ENCODE measurements at places on chromosomes 16 and 17.

- DNase-seq: no peak
Observed at GRCh38 chr16:69712277-69712676, 14.1 kb downstream of the NQO1 start.

- DNase-seq: no peak
Observed at GRCh38 chr16:10862438-10862837, 14.6 kb upstream of the CIITA start.

GRCh38 chr16:89324056-89325010 lies 106.8 kb downstream of the ZNF778 start:
- peak; percentile 83 for DNase-seq

GRCh38 chr17:81477173-81477572 lies 35.4 kb downstream of the ACTG1 start:
- DNase-seq: no peak

DNA sequence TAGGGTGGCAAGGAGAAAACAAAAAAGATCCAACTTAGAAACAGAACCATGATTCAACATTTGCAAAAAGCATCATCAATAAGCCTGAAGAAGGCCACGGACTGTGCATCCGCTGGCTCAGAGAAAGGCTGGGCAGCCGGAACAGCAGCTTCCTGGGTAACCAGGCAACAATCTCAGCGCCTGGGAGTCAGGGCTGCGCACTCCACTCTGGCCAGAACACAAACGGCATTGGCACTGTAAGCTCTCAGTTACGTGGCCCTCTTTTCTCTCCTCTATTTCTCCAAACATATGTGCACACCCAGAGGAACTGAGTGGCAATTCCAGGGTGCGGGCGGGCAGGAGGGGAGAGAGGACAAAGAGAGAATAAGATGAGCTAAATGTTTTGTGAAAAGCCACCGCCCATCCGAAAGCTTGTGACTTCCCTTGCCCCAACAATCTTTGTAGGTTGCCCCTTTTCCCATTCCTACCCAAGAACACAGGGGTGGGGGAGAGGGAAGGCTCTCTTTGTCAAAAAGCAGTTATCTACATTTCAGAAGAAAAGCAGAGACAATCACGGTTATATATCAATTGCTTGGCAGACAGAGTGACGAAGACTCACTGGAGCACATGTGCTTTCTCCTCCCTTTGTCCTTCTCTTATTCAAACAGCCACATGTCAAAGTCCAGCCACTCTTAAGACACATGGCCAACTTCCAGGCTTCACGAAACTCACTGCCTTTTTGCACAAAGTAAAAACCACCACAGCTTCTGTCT lies 6.6 kb upstream of the GHDC start:
- no peak for DNase-seq

DNA sequence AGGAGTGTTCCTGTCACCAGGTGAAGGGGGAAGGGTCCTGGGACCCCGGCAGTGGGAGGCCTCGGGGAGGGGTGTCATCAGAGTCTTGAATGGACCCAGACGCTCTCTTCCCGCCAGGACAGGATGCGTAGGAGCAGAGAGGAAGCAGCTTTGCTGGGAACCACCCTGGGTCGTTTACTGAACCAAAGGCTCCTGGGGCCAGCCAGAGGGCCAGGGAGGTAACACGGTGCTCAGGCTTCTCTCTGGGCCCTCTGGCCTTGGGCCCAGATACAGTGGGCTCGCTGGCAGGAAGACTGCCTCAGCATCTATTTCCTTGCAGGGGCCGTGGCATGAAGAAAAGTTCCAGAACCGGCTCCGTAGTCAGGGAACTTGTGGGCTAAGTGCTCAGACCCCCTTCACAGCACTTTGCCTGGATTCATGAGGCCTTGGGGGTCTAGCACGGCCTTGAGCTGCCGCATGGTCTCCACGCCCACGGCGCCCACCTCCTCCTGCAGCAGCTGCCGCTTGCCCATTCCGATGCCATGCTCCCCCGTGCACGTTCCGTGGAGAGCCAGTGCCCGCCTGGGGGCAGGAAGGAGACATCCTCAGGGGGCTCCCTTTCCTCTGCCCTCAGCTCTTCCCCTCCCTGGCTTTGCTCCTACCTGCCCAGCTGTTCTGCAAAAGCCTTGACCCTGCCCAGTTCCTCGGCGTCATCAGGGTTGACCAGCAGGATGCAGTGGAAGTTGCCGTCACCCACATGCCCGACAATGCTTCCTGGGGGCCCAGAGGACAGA lies 4.4 kb downstream of the LDHD start:
- no peak for DNase-seq

DNA sequence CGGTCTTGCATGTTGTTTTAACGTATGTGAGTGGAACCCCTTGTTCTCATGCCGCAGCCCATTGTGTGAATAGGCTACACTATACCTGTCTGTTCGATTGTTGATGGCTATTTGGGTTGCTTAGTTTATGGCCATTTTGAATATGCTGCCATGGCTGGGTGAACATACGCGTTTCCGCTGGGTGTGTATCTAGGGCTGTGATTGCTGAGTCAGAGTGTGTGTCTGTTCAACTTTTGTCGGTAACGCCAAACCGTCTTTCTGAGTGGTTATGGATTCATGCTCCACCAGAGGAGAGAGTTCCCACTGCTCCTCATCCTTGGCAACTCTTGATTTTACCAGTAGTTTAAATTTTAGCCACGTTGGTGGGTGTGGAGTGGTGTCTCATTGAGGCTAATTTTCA lies 77.0 kb downstream of the METRNL start:
- no peak for DNase-seq

DNA sequence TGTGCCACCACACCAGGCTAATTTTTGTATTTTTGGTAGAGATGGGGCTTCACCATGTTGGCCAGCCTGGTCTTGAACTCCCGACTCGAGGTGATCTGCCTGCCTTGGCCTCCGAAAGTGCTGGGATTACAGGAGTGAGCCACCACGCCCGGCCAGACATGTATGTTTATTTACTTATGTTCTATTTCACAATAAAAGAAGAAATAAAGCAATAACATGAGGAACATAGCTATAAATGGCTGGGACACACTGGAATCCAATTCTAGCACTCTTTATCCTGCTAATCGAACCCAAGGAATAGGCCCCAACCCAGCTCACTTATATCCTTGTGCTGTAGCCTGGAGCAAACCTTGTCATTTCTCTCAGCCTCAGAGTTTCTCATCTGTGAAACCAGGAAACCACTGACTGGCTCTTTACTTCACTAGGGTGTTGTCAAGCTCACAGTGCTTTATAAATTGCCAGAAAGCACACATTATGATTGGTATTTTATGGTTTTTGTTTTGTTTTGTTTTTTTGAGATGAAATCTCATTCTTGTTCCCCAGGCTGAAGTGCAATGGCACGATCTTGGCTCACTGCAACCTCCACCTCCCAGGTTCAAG lies 4.3 kb upstream of the ODAD4 start:
- no peak for DNase-seq

DNA sequence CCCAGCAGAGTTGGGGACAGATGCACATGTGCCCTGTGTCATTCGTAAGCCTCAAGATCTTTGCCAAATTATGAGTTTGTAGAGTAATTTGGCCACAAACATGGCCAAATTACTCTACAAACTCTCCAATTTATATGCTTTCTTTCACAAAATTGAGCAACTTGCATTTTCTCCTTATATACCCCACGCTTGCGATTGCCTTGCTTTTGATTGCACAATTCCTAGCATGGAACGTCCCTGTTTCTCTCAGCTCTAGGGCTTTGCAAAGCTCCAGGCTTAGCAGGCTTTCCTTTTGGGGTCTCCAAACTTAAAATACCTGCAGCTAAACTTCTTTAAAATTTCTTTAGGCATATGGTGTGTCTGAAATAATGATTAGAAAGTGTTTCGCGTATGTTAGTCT lies 28.5 kb upstream of the MAF start:
- DNase-seq: no peak

- DNase-seq: no peak
Observed at GRCh38 chr17:59534583-59534982, 30.8 kb upstream of the DHX40 start.

- no peak for DNase-seq
Observed at GRCh38 chr16:68296291-68296690, 14.5 kb downstream of the SLC7A6OS start.

DNA sequence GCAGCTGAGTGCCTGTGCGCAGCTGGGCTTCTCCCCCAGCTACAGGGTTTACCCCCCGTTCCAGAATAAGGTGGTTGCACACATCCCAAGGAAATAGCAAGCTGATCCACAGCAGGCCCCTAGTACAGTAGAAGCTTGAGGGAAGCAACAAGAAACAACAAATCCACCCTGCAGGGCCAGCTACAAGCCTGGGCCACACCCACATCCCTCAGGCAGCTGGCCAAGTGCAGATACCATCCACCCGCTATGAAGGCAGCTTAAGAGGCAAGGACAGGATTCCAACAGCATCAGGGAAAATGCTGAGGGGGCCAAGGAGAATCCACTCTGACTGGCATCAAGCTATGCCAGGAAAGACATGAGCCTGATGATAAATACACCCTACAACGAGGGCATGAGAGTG lies 66.9 kb upstream of the RCVRN start:
- DNase-seq: no peak

GRCh38 chr17:34153991-34154390 lies 101.1 kb upstream of the CCL2 start:
- DNase-seq: no peak

DNA sequence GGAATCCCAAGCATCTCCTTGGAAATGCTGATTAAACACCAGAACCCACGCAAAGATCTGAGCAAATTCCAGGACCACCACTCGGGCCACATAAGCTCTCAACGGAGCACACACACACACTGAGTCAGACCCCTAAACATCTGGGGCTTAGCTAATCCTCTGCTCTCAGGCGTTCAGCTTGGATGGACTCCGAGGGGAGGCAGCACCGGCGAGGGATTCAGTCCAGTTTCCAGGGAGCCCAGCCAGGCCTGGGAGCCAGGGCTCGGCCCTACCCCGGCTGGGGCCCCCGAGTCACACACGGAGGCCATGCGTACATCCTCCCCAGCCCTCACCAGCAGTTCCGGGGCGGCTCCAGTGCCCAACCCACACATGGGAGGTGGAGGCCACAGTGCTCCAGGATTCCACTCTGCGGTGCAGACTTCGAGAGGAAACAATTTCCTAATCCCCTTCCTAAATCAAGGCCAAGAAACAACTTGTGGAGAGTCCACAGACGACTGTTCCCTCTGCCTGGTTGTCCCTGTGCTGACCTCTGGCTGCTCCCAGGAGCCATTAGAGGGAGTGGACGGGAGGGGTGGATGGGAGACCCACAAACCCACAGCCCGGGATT lies 70.5 kb downstream of the GAS7 start:
- no peak for DNase-seq

DNA sequence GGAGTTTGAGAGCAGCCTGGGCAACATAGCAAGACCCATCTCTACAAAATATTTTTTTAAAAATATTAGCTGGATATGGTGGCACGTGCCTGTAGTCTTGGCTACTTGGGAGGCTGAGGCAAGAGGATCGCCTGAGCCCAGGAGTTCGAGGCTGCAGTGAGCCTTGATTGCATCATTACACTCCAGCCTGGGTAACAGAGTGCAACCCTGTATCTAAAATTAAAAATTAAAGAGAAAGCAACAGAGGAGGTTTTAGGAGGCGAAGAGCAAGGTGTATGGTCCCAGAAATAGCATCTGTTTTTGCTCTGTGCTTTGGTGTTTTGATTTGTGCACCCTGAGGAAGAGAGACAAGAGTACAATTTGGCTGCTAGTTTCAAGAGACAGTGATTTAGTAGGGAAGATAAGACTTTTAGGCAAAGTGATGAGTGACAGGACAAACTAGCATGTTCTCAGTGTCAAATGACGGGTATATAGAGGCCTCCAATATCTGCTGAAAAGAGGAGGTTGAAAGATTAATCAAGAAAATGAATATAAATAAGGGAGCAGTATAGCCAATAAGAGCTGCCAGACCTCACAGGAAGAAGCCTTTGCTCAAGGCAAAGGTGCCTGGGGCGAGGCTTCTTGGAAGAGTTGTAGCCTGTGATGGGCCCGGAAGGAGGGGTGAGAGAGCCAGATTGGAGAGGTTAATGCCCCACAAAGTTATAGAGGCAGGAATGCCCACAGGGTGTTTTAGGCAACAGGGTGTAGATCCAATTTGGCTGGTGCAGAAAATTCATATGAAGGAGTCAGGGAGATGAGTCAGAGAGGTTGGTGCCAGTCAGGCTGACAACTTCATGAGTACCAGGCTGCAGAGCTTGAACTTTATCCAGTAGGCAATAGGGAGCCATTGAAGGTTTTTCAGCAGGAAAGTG lies 11.4 kb downstream of the HLF start:
- no peak for DNase-seq

Data from activated naive CD4-positive, alpha-beta T cell treated with Interleukin-2 at 50 U/mL for 16 hours (primary cell).